Tibial artery (tissue), 4 donors: ENCODE measurements at places on chromosomes 13 and 19.

GRCh38 chr13:85040215-85040614 is 759.0 kb downstream of the SLITRK6 start:
- DNase-seq: no peak

DNA sequence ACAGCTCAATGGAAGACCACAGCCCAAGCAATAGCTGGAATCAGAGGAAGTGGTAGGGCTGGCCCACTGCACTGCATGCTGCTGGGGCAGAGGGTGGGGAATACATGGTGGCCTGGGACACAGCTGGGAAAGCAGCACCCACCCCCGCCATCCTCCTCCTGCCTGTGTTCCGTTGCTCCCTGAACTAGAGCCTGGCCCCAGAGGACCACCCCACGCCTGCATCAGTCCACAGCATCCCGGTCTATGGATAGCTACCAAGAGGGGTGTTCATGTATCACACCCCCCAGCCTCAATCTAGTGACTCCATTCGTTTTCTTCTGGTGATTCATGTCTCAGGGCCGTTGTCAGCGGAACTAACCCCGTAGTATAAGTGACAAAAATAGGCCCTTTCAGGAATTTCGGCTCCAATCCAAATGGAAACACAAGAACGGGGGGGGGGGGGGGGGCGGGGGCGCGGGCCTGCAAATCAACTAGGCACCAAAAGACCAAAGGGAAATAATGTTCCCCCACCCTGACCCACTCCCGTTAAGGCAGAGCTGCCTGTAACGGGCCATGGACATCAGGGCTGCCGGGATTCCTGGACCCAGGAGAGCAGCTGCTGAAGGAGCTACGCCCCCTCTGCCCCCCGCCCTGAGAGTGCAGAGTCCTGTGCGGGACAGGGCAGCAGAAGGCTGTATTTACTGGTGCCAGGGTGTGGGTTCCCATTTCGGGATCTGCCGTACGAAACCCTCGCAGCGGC is 18.9 kb upstream of the EPHX3 start:
- peak; percentile 88 for DNase-seq

- no peak for DNase-seq
These were observed 5.2 kb upstream of the ATP1A3 start for GRCh38 chr19:41999071-41999877.

GRCh38 chr13:34241332-34241731 is 423.4 kb downstream of the RFC3 start:
- DNase-seq: no peak
